ENCODE measurements at places on chromosomes 11 and 22.

GRCh38 chr11:6431861-6432260 lies 8.9 kb downstream of the HPX start:
- DNase-seq: no peak

- DNase-seq: no peak
These were observed 72.6 kb downstream of the PACSIN2 start for GRCh38 chr22:42942351-42942750.

DNA sequence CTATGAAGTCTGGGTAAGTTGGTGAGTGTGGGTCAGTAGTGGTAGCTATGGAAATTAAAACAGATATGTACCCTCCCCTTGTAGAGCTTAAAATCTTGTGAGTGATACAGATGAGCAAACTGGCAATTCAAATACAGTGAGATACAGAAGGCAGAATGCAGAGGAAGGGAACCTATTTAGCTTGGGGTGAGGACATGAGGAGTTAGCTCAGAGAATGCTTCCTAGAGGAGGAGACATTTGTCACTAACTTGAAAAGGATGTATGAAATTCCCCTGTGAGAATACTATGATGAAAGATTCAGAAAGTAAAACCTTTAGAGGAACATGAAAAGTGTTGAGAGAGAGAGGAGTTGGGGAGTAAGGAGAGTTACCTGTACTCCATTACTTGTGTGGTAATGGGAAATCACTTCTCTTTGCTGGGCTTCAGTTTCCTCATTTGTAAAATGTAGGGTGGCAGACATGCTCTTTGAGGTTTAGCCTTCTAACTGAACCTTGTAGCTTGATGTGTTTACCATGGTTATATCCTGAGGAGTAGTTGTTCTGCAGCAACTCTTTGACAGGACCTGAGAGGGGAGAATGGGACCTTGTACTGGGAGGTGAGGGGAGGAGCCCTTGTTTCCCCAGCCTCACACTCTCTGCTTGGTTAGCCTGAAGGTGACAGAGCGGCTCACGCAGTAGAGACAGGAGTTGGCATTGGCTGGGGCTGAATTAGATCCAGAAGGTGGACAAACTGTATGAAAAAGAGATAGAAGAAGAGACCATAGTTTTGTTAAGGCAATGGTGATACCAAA lies 17.9 kb downstream of the SWAP70 start:
- no peak for DNase-seq

GRCh38 chr22:30016596-30016995 lies 63.7 kb upstream of the HORMAD2 start:
- DNase-seq: no peak

DNA sequence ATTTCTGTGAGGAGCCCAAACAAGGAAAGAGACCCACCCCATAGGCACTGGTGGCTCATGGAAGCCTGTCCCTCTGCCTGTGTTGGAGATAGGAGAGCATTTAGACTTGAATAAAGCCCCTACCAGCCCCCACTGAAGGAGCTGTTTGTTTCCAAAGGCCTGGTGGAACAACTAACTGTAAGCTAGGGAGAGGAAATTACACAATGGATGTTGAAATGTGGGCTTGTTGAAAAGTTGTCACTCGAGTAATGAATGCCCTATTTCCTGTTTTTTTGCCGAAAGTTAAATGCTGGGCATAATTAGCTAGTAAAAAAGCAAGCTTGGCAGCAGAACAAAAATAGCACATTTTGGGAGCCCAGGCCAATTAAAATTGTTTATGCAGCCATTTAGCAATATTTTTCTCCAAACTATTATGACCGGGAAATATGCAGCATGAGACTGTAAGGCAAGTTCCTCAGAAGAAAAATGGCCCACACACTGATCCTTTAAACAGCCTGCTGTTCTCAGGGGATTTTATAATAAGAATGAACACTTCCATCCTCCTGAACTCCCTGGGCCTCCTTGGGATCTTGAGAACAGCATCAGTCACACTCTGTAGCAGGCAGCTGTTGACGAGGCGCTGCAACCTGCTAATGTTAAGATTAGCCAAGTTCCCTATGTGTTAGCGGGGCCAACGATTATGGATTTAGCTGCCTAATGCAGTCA lies 38.6 kb upstream of the LMO2 start:
- peak; percentile 17 for DNase-seq

DNA sequence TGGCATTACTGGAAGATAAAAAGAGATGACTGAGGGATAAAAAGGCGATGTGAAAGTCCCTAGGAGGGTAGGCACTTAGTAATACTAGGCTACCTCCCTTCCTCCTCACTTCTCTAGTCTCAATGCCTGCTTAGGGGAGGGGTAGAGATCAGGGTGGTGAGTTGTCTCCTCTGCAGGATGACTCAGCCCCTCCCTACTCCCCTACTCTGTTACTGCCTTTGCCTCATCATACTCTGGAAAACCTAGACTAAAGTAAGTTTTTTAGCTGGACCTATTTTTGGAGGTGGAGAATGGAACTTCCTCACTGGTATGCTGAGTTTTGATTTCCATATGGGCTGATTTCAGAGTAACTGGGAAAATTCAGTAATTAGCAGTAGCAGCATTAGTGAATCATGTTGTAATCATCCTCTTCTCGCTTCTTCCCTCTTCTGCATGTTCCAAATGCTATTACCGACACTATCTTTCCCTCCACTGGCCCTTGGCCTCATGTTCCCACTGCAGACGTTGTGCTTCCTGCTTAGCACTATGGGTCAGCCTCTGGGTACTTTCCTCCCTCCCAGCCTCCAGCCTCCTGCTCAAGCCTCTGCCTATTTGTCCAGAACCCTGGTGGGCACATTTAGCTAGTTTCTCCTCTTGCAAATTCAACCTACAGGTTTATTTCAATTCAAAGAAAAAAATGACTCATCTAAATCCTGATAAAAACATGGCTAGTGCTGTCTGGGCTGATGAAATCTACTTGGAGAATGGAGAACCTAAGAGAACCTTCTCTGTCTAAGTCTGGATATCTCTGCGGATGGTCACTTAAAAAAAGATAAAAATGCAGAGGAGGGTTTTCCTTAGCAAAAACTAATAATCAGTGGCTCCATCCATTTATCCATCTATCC lies 281.7 kb downstream of the ST3GAL4 start:
- no peak for DNase-seq

- no peak for DNase-seq
These were observed 24.6 kb downstream of the PPIL2 start for GRCh38 chr22:21690401-21690801.

GRCh38 chr11:36249246-36249645 lies 40.0 kb downstream of the COMMD9 start:
- no peak for DNase-seq

DNA sequence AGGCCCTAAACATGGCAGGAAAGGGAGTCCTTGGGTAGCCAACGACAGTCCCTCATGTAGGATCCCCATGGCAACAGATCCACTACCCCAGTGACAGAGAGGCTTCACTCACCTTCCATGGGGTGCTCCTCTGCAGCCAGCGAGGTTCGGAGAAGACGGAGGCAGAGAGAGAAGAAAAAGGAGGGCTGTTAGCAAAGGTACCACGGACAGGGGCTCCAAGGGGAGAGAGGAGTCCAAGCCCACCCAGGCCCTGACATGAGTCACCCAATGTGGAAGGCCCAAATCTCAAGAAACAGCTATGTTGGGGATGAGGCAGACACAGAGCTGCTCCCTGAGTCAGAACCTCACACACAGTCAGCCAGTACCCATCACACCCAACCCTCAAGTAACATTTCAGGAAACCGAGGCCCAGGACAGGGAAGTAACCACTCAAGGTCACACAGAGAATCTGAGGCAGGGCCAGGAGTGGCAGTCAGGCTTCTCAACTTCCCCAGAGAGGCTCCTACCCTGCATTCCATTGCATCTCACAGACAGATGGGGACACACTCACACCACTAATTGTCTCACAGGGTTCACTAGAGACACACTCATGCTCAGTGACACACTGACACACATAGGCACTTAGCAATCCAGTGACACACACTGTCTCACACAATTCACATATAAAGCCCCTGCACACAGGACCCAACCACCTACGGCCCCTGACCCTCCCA lies 25.2 kb downstream of the NRXN2 start:
- DNase-seq: no peak

DNA sequence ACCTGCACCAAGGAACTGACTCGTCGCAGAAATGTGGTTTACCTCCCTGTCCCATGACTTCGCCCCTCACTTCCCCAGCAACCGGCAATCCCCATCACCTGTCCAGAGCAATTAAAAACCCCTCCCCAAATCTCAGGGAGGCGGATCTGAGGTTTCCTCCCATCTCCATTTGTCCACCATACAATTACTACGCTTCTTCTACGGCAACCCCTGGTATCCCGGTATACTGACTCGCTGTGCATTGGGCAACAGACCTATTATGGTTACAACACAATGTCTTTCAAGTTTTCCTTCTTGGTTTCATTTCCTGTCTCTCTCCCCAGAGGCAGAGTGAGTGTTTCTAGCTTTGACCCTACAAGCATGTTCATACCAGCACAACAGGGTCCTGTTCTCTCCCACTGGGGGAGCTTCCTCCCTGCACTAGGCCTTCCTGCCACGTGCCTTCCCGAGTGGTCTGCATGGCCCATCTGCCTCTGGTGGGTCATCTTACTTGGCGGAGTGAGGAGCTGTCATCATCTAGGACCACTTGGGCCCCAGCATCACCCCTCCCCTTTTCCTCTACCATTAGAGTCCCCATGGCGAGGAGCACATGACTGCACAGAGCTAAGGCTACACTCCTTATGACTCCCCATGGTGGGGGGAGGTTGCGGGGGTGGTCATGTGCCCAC lies 30.3 kb upstream of the NAP1L4 start:
- no peak for DNase-seq

DNA sequence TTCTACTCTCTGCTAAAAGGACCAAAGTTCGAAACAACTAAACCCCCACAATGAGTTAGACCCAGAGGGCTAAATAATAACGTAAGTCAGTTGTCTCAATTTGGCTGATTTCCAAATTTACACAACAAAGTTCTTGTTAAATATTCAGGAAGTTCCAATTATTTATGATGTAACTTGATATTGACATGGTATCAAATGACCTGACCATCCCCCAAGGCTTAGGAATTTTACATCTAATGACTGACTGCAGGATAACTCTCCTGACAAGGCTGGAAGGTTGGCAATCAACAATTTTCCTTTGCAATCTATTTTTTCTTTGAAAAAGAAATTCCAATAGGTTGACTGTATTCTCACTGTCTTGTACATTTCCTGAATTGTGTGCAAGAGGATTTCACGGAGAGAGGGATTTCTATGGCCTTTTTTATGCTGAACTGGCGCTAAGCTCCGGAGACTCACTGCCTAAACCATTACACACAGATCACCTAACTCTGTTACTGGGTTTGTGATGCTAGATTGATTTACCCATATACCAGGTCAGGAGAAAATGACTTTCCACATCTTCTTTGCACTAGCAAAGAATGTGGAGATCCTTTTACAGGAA lies 9.6 kb upstream of the CDON start:
- no peak for DNase-seq

- DNase-seq: no peak
These were observed 6.0 kb downstream of the CASTOR1 start for GRCh38 chr22:30283342-30283741.

DNA sequence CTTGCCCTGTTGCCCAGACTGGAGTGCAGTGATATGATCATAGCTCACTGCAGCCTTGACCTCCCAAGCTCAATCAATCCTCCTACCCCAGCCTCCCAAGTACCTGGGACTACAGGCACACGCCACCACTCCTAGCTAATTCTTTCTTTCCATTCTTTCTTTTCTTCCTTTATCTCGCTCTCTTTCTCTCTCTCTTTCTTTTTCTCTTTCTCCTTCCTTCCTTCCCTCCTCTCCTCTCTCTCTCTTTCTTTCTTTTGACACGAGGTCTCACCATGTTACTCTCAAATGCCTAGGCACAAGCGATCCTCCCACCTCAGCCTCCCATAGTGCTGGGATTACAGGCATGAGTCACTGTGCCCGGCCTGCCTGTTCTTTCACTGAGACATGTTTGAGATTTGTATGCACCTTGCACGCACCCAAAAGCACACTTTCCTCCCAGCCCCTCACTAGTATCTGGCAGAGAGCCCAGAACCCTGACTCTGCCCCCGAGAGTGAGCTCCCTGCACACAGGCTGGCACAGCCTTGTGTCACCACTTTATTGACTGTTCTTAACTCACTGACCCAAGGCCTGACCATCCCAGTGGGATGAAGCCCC lies 56.8 kb downstream of the CD6 start:
- DNase-seq: no peak

GRCh38 chr11:8403310-8403709 lies 139.6 kb upstream of the LMO1 start:
- DNase-seq: no peak

- no peak for DNase-seq
These were observed 926 bp downstream of the CD6 start for GRCh38 chr11:60972182-60973030.

DNA sequence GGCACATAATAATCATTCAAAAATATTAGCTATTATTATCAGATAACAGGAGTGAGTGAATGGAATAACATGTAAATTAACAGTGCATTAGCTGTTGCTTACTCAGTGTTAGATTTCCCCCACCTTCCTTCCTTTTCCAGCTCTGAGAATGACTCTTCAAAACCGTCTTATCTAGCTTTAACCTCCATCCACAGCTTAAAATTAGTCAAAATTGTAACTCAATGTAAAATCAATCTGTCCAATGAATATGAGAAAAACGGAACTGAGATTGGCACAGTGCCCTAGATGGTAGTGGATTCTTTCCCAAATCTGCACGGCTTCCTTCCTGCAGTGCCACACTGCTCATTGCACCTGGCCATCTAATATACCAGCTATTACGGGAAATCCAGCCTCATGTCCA lies 156.8 kb upstream of the BDNF start:
- DNase-seq: no peak

DNA sequence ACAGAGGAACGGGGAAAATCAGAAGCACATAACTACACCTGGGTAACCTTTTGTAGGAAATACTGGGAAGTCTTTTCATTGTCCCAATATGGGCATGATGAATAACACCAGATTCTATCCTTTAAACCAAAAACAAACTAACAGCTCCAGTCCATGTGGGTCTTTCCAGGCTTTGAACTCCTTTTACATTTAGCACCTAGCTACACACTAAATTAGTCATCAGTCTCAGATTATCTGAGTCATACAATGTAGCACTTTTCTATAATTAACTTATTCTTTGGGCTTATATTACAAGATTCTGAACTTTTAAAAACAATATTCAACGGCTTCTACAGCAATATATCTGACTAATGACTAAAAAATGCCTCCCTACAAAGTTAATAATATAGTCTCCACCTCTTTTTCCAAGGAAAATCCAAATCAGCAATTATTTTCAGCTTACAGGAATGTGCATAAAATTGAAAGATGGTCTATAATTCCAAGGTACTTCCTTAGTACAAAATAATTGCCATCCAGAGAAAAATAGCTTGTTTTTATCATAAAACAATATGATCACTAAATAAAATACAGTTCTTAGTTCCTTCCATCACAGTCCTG lies 26.3 kb downstream of the STK33 start:
- DNase-seq: no peak

GRCh38 chr11:37503411-37504059 lies 905.5 kb upstream of the RAG2 start:
- DNase-seq: no peak

GRCh38 chr11:134861490-134862104 lies 449.6 kb upstream of the B3GAT1 start:
- no peak for DNase-seq

Data from left ventricle myocardium inferior (tissue), 1 donor.